Calu3 (cell line): ENCODE measurements at places on chromosomes 4 and X. TPM values are rescaled to one million over a fixed set of nuclear protein-coding genes. Genes with fewer than 3 reads are reported as not detected.

DNA sequence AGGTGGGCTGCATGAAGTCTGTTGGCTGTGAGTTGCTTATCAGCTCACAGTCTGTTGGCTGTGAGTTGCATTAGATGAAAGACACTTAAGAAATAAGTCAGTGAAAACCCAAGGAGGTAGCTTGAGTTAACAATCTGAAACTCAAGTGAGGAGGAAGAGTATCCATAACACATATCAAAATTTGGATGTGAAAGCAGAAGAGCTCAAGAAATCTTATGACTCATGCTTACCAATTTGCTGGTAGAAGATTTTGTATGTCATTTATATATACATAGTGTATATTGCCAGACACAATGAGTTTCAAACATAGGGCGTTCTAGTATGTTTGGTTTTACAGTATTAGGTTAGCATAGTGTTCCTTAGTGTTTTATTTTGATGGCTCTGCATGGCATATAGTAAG is 107.4 kb downstream of the DDIT4L start:
- H3K27ac ChIP-seq, result no peak overlapping the region
- no peaks in the 10 kb centered on the region for H3K36me3 ChIP-seq
- H3K4me3 ChIP-seq, result no peak overlapping the region
- peaks cover 33% of the 10 kb centered on the region for H3K4me1 ChIP-seq
- no peak for DNase-seq
- H3K27me3 ChIP-seq, result no peaks in the 10 kb centered on the region

- H3K4me1 ChIP-seq, result no peaks in the 10 kb centered on the region
- H3K36me3 ChIP-seq, result no peaks in the 10 kb centered on the region
- H3K4me3 ChIP-seq, result no peak overlapping the region
Observed at GRCh38 chr4:91989914-91990313, 313.9 kb upstream of the GRID2 start.

GRCh38 chrX:16484338-16484737 is 165.6 kb upstream of the S100G start:
- peak overlapping the region; percentile 34 for H3K4me3 ChIP-seq
- H3K27me3 ChIP-seq, result no peaks in the 10 kb centered on the region
- H3K36me3 ChIP-seq, result no peaks in the 10 kb centered on the region

- DNase-seq, result no peak
- H3K4me1 ChIP-seq, result peaks cover 42% of the 10 kb centered on the region
- peaks cover 12% of the 10 kb centered on the region for H3K36me3 ChIP-seq
- no peak overlapping the region for H3K4me3 ChIP-seq
- H3K27ac ChIP-seq, result no peak overlapping the region
Observed at GRCh38 chrX:39749135-39749534, 348.6 kb downstream of the BCOR start.

GRCh38 chr4:111847296-111848008 is 297.8 kb upstream of the FAM241A start:
- H3K27ac ChIP-seq, result no peak overlapping the region
- H3K4me1 ChIP-seq, result peaks cover 11% of the 10 kb centered on the region
- no peaks in the 10 kb centered on the region for H3K27me3 ChIP-seq
- no peaks in the 10 kb centered on the region for H3K36me3 ChIP-seq

- no peak overlapping the region for H3K4me3 ChIP-seq
- H3K27ac ChIP-seq, result no peak overlapping the region
- H3K4me1 ChIP-seq, result no peaks in the 10 kb centered on the region
- H3K36me3 ChIP-seq, result no peaks in the 10 kb centered on the region
- H3K27me3 ChIP-seq, result no peaks in the 10 kb centered on the region
Observed at GRCh38 chrX:100379388-100379986, 30.6 kb downstream of the PCDH19 start.

GRCh38 chrX:123884809-123885408 is 25.1 kb downstream of the XIAP start:
- no peak overlapping the region for H3K27ac ChIP-seq
- H3K4me1 ChIP-seq, result peaks cover 12% of the 10 kb centered on the region
- H3K4me3 ChIP-seq, result no peak overlapping the region
- H3K27me3 ChIP-seq, result no peaks in the 10 kb centered on the region
- peaks cover 32% of the 10 kb centered on the region for H3K36me3 ChIP-seq
- DNase-seq, result peak; percentile 42

DNA sequence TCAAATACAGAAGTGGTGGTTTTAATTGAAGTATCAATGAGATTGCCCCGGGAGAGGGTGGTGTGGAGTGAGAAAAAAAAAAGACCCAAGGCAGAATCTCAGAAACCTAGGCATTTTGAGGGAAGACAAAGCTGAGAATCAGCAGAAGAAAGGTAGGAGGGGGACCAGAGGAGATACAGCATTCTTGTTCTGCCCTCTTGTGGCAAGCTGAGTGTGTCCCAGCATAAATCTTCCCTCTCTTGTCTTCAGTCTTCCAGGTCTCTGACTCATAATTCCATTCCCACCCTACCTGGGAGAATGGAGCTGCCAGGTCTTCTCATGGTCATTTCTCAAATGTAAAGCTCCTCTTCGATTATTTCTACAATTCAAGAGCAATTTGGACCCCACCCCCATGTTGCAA is 32.7 kb upstream of the MAGED1 start:
- no peak overlapping the region for H3K4me3 ChIP-seq
- H3K27ac ChIP-seq, result no peak overlapping the region
- peaks cover 4% of the 10 kb centered on the region for H3K36me3 ChIP-seq
- DNase-seq, result peak; percentile 6

GRCh38 chr4:150739591-150739990 is 157.6 kb downstream of the MAB21L2 start:
- H3K4me3 ChIP-seq, result no peak overlapping the region
- no peaks in the 10 kb centered on the region for H3K36me3 ChIP-seq
- no peak overlapping the region for H3K27ac ChIP-seq
- H3K27me3 ChIP-seq, result no peaks in the 10 kb centered on the region

DNA sequence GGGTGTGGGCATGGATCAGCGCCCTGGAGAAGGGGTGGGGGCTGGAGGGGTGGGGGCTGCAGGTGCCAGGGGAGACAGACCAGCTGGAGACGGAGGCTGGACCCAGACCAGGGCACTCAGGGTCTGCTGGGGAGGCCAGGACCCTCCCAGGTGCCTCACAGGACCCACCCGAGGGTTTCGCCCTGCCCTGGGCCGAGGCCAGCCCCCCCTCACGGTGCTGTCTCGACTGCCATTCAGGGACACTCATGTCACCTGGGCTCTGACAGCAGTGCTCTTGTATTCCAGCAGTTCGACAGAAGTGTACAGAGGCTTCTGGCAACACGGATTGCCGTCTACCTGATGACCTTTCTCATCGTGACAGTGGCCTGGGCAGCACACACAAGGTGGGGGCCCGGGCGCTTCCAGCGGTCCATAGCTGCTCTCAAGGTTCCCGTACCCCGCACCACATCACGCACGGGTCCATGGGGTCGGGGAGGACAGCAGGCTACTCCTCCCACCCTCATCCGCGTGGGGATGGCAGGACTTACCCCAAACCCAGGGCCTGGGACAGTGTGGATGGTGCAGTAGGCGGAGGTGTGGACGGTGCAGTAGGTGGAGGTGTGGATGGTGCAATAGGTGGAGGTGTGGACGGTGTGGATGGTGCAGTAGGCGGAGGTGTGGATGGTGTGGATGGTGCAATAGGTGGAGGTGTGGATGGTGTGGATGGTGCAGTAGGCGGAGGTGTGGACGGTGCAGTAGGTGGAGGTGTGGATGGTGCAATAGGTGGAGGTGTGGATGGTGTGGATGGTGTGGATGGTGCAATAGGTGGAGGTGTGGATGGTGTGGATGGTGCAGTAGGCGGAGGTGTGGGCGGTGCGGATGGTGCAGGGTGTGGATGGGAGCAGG is 18.1 kb downstream of the TMEM175 start:
- H3K27ac ChIP-seq, result no peak overlapping the region
- no peak overlapping the region for H3K4me3 ChIP-seq
- H3K27me3 ChIP-seq, result no peaks in the 10 kb centered on the region
- H3K4me1 ChIP-seq, result no peaks in the 10 kb centered on the region
- DNase-seq, result no peak

GRCh38 chr4:82266345-82266744 is 107.4 kb downstream of the HNRNPD start:
- no peak overlapping the region for H3K27ac ChIP-seq
- no peaks in the 10 kb centered on the region for H3K27me3 ChIP-seq
- no peak for DNase-seq
- no peak overlapping the region for H3K4me3 ChIP-seq

DNA sequence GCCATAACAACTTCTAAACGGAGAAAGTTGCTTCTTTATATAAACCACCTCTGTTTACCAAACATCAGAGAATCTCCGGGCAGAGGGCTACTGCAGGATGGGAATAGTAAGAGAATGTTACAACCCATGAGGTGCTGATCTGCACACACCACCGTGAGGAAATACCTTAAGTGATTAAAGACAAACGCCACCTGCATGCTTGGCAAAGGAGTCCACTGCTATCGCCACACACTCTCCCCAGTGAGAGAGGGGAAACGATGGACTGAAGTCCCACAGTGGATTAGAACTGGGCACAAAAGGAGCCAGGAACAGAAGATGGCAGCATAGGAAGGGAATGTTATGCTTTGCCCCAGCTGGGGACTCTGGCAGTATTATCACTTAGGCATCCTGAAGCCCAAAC is 15.6 kb downstream of the MAML3 start:
- H3K27ac ChIP-seq, result peak overlapping the region; percentile 94
- peaks cover 9% of the 10 kb centered on the region for H3K36me3 ChIP-seq
- no peak for DNase-seq
- peak overlapping the region; percentile 66 for H3K4me3 ChIP-seq

DNA sequence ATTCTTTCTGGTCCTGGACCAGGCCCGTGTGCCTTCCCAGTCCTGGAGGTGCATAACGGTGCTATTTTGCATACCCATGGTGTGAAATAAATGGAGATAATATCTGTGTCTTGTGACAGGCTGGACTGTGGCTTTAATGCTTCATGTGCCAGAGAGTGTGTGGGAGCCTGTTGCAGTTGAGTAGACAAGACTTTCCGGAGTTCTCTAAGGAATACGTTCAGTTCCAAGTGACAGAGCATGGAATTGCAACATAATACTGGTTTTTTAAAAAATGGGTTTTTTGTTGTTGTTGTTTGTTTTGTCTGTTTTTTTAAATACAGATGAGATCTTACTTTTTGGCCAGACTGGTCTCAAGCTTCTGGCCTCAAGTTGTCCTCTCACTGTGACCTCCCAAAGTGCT is 74.0 kb downstream of the HPRT1 start:
- H3K27ac ChIP-seq, result no peak overlapping the region
- H3K27me3 ChIP-seq, result no peaks in the 10 kb centered on the region
- no peak for DNase-seq

DNA sequence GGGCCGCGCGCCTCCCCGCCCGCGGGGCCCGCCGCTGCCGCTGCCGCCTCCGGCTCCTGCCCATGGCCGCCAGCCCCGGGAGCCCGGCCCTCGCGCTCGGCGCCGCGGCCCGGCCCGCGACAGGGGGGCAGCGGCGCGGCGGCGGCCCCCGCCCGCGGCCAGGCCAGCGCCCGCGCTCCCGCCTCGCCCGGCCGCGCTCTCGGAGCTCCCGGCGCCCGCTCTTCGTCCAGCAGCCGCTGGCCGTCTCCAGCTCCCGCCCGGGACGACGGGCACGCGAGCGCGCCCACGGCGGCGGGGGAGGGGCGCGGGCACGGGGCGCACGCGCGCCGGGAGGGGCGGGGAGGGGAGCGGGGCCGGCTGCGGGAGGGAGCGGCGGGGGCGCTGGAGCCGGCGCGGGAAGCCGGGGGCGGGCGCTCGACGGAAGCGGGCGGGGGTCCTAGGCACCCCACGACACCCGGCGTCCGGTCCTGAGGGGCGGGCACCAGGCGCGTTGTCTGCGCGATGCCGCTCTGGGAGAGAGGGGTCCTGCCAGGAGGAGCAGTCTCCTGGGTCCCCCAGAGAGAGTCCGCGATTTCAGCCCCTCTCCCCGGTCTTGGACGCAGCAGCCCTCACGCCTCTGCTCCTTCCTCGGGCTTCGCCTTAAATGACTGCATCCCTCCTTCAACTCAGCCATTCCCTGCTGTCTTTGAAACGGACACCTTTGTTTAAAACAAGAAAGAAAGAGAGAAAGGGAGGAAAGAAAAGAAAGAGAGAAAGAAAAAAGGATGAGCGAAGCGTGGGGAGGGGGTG is 490 bp upstream of the PDZD4 start:
- no peaks in the 10 kb centered on the region for H3K4me1 ChIP-seq
- H3K27ac ChIP-seq, result no peak overlapping the region
- H3K27me3 ChIP-seq, result peaks cover 76% of the 10 kb centered on the region
- no peak overlapping the region for H3K4me3 ChIP-seq
- no peaks in the 10 kb centered on the region for H3K36me3 ChIP-seq
- no peak for DNase-seq

GRCh38 chr4:139484783-139485311 is 30.9 kb downstream of the RAB33B start:
- peak overlapping the region; percentile 60 for H3K4me3 ChIP-seq
- no peak overlapping the region for H3K27ac ChIP-seq
- H3K36me3 ChIP-seq, result no peaks in the 10 kb centered on the region
- H3K4me1 ChIP-seq, result peaks cover 8% of the 10 kb centered on the region
- peak; percentile 5 for DNase-seq

- no peak for DNase-seq
- H3K4me3 ChIP-seq, result no peak overlapping the region
- H3K4me1 ChIP-seq, result no peaks in the 10 kb centered on the region
- H3K36me3 ChIP-seq, result no peaks in the 10 kb centered on the region
Observed at GRCh38 chr4:162151850-162152249, 11.9 kb downstream of the FSTL5 start.

DNA sequence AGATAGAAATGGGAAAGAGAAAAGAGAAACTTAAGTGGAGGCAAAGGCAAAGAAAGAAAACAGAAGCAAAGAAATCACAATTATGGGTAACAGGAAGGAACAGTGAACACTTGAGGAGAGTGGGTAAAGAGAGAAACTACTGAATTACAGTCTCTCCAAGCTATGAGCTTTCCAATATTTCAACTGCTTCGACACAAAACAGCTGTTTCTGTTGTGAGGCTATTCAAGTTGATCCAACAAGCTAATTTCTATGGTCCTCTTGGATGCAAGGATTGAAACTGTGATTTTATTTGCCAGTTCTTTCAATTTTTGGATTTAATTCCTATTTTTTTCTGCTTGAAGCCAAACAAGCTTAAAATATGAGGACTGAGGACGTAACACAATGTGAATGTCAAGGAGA is 80.5 kb upstream of the ADGRA3 start:
- no peak overlapping the region for H3K4me3 ChIP-seq
- DNase-seq, result no peak
- peaks cover 7% of the 10 kb centered on the region for H3K36me3 ChIP-seq
- H3K27me3 ChIP-seq, result no peaks in the 10 kb centered on the region
- H3K27ac ChIP-seq, result no peak overlapping the region

GRCh38 chr4:94934201-94934600 is 176.4 kb downstream of the BMPR1B start:
- H3K27me3 ChIP-seq, result no peaks in the 10 kb centered on the region
- H3K36me3 ChIP-seq, result no peaks in the 10 kb centered on the region
- H3K4me3 ChIP-seq, result no peak overlapping the region
- no peak overlapping the region for H3K27ac ChIP-seq

Gene AFF2
- 0.17 and 0.27 TPM in 2 replicates for total RNA-seq

Gene MAGEE1
- total RNA-seq, result 0.61 and 0.80 TPM in 2 replicates

Gene MBNL3
- 18.9 and 21.0 TPM in 2 replicates for total RNA-seq

Gene STOX2
- 7.1 and 10.0 TPM in 2 replicates for total RNA-seq

Gene ART3
- total RNA-seq, result 1.7 and 1.9 TPM in 2 replicates

Gene ARSH
- total RNA-seq, result not detected in 2 replicates

Gene PRRG3
- total RNA-seq, result not detected in 2 replicates
